ENCODE measurements at places on chromosomes 1 and 21.

GRCh38 chr1:31084782-31085569 lies 19.5 kb upstream of the PUM1 start:
- no peak for DNase-seq

DNA sequence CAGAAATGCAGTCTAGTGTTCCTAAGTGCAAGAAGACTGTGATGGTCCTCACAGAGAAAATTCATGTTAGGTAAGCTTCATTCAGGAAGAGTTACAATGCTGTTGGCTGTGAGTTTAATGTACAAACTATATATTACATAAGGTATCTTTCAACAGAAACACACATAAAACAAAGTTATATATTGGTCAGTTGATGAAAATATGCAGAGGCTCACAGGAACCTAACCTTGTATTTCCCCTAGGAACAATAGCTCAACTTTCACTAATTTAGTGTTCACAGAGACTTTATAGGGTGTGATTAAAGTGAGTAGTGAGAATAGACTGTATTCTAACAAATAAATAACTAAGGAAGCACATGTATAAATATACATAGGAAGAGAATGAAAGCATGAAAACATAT lies 676.9 kb upstream of the ADGRL4 start:
- DNase-seq: no peak

DNA sequence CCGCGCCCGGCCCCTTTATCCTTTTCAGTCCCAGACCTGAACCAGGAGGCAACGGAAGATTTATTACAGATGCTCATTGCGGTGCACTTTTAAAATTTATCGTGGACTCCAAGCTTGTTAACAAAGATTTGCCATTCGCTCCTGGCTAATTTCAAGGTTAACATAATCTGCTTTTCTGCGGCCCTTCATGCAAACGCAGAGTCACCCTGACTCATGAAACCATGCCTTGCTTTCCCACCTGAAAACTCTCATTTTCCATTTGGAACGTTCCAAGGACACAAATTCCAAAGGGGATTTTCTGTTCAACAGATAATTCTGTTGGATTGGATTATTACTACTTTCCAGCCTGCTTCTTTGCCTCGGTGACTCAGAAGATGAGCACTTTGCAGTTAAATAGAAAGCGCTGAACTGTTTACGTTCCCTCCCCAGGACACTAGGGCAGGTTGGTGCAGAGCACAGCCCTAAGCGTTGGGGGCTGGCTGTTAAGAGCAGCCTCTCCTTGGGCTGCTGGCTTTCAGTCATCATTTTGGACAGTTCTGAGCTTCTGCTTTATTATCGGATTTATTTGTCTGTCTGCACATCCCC lies 51.1 kb downstream of the CD247 start:
- DNase-seq: no peak

DNA sequence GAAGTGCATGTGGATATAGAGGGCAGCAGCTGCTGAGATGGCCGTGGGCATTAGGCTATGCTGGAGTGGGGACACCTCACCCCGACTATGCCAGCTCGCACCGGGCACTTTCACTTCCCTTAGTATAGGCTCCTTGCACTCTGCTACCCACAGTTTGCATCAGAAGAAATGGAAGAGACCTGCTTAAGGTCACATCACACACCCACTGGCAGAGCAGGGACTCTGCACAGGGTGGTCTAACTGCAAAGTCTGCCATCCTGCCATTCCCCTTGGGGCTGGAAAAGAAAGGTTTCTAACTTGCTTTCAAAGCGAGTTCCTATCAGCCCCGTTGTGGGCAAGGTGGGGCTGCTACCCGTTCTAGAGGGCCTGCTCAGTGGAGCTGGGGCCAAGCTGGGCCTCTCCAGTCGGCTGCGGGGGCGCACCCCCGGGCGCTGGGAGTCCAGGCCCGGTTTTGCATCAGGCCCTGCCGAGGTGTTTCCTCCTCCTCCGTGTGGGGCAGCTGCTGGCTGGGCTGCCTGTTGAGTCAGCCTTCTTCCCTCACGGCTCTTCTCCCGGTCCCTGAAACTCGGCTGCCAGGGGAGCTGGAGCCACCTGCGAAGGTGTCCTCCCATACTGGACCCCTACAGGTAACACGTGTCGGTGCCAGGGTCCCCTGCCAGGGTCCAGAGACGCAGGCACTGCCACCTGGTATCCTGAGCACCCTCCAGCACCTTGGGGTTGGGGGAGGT lies at the start of gene SYTL1:
TSS of gene SYTL1 (plus strand) at position 498 of the 728 bp plus-strand sequence. CDS start 3,313 bp downstream, outside the sequence.
- DNase-seq: no peak

DNA sequence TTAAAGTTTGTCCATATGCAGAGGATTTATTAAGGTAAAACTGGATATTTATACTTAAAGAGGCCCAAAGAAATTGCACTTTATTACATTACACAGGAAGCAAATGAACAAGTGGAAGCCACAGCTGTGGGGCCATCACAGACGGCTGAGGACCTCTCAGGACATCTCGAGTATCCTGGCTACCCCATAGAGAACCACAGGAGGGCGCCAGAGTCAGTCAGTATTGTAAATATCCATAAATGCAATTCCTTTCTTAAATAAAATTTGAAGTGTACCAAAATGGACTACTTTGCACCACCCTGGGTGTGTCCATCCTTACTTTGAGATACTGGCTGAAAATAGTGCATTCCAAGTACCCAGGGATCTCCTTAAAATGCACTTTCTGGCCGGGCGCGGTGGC lies 257.2 kb downstream of the MRPL39 start:
- no peak for DNase-seq

Measured in substantia nigra (tissue), 51 donors.